ENCODE measurements at places on chromosomes 4 and X.

- no peak for DNase-seq
These were observed 24.8 kb upstream of the MSANTD1 start for GRCh38 chr4:3223956-3224748.

DNA sequence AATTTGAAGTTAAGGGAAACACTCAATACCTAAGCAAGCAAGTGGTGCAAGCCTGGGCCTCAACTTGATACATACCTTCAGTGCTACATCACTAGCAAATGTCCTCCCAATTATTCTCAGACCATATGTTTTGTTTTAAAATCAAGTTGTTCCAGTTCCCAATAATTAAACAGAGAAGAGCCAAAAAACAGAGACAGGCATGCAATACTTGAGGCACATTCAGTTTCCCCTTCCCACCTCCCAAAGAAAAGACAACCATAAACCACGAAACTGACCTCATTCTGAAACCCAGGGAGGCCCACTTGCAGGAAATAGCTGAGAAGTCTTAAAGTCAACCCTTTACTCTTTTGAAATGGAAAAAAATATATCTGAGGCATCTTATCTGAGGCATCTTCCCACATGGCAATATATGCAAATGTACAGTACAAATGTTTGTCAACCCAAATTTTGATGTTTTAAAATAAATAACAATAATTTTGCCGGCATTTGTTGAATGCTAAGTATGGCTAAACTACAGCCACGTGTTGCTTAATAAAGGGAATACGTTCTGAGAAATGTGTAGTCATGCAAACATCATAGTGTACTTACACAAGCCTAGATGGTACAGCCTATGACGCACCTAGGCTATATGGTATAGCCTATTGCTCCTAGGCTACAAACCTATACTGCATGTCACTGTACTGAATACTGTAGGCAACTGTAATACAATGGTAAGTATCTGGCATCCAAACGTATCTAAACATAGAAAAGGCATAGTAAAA is 147.5 kb downstream of the TSPAN5 start:
- DNase-seq: no peak

- DNase-seq: no peak
These were observed 256.5 kb downstream of the C4orf33 start for GRCh38 chr4:129352480-129352879.

DNA sequence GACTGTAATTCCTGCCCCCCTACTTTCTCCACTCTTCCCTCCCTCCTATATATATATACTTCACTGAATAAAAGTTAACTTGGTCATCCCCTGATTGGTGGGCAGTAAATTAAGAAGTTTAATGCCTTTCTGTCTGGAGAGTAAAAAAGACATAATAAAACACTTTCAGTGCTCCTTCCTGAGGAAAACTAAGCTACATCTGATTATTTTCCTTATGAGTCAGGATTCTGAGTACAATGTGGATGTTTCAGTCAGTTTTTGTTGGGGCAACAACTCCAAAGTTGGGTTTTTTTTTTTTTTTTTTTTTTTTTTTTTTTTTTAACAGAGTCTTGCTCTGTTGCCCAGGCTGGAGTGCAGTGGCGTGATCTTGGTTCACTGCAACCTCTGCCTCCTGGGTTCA is 22.0 kb upstream of the SUPT20HL2 start:
- no peak for DNase-seq

- DNase-seq: no peak
These were observed 247.6 kb downstream of the DCLK2 start for GRCh38 chr4:150325872-150326271.
